ENCODE measurements at places on chromosomes 5 and 9.

GRCh38 chr5:33338336-33339110 is 102.2 kb upstream of the TARS1 start:
- DNase-seq, result no peak

- DNase-seq, result no peak
Observed at GRCh38 chr5:66639037-66639436, 42.8 kb downstream of the MAST4 start.

- no peak for DNase-seq
Observed at GRCh38 chr9:127470662-127471061, 19.4 kb downstream of the LRSAM1 start.

DNA sequence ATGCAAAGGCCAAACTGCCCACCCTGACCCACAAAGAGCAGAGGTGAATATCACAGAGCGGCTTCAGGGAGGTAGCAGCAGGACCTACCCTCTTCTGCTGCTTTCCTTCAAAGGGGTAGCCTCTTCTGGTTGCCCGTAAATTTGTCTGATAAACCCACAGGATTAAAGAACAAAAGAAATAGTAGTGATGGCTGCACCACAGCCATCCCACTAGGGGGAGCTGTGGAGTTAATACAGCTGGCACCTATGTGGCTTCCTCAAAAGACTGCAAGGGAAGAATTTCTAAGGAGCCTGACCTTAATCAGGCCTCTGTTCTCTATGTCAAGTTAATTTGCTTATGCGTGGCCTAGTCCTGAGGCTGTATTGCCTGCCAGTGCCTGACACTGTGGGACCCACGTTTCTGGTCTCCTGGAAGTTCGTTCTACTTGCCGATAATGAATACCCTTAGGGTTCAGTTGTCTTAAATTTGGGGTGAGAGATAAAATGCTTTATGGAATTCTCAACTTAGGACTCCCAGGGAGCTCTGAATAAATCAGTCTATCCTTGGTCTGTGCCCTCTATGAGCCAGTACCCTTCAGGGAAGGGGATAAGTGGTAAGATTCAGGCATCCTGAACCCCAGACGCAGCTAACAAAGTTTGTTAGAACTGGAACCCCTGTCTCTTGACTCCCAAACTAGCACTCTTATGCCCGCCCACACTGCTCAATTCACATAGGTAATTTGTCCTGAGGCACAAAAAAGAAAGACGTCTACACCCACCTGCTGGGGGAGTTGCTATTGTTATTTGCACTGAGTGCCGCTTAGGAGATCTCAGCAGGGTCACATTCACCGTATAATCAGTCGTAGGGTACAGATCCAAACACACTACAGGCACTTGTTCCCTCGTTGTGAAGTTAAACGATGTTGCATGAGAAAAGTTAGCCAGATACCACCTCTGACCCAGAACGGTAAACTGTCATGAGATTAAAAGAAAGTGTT is 77.1 kb downstream of the SUSD1 start:
- DNase-seq, result peak; percentile 67

- no peak for DNase-seq
Observed at GRCh38 chr9:28342815-28343338, 769.6 kb upstream of the C9orf72 start.

DNA sequence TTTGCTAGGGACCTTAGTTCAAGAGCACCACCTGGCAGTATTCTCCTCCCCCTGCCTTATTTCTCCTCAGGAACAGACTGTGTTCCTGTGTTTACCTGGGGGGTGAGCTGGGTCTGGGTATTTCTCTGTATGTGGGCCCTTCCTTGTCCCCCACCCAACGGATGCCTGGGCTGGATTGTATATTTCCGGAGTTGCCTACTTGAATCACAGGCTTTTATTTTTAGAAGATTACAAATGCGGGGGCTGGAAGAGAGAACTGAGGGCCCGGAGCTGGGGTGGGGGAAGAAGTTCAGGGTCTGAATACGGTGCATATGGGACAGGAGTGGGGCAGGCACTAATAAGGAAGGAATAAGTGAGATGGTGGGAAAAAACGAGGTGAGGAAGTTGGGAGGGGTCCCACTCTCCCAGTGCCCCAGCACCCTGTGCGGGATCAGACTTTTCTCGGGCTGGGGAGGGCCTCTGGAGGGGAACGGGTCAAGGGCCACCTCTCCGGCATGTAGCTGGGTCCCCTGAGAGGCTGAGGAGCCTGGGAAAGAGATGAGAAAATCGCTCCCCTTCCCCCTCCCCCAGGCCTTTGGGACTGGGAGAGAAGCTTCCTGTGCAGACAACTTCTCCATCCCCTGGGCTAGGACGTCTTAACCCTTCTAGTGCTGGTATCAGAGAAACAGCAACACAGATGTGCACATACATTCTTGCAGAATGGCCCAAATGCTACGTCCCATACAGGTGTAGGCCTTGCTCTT is 42.1 kb downstream of the PCDH1 start:
- no peak for DNase-seq

DNA sequence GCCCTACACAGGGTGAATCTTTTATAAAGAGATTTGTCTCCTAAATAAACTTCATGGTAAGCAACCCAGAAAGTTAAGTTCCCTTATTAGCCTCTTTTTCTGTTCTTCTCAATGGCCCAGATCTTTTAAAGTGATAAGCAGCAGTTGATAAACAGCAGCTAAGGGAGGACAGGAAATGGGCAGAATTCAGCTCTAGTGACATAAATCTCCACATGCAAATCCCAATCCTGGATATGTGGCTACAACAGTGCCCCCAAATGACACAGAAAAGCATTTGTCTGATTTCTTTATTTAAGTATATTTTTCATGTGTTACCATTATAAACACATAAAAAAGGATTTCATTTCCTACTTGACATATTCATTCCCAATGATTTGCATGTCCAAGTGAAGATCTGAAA is 199.0 kb downstream of the DTWD2 start:
- DNase-seq, result no peak

DNA sequence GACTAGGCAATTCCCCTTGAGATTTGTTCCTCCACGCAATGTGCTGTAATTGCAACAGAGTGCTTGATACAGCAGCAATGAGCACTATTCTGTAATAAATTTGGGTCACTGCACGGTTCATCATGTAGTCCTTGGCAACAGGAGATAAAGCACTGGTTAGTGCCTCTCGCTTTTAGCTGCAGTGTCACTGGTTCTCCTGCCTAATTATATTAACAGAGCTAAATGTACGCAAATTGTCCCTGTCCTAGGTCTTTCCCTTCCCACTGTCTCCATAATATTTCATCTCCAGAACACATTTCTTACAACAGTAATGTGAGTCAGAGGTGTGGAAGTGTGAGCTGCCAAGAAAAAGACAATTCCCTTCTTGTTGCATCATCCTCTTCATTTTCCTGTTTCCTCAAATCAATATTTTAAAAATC is 553.1 kb downstream of the ZNF608 start:
- DNase-seq, result no peak

- DNase-seq, result no peak
Observed at GRCh38 chr9:87606841-87607521, 109.3 kb downstream of the DAPK1 start.

- DNase-seq, result no peak
Observed at GRCh38 chr9:14301583-14302021, 12.3 kb downstream of the NFIB start.

GRCh38 chr5:155091768-155092717 is 78.5 kb downstream of the KIF4B start:
- DNase-seq, result no peak

GRCh38 chr9:111034170-111034897 is 3.9 kb downstream of the LPAR1 start:
- no peak for DNase-seq

DNA sequence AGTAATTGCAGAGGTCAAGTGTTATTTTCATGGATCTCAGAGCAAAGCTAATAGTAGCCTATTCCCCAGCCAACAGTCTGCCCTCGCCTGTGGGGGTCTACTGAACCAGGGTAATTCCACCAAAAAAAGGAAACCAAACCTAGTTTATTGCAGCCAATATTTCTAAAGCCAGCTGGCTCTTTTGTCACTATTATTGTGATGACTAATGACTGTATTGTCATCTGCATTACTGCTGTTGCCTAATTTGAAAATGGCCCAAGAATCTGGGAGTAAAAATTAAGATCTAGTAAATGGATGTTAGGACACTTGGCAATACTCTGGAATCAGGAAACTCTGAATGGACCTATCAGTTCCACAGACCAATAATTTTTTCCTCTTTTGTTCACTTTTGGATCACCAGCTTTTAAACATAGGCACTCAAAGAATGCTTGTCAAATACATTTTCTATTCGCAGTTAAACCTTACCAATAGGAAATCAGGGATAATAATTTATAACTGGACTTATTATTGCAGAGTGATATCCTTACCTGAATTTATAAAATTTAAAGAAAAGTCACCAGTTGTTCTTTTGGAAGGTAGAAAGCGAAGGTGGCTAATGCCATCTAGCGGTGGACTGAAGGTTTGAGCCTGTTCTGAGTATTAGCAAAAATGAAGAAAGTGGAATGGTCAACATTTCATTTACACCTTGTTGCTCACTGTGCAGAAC is 69.2 kb downstream of the SYK start:
- DNase-seq, result no peak

- DNase-seq, result no peak
Observed at GRCh38 chr5:172284611-172284980, 1.0 kb upstream of the UBTD2 start.

DNA sequence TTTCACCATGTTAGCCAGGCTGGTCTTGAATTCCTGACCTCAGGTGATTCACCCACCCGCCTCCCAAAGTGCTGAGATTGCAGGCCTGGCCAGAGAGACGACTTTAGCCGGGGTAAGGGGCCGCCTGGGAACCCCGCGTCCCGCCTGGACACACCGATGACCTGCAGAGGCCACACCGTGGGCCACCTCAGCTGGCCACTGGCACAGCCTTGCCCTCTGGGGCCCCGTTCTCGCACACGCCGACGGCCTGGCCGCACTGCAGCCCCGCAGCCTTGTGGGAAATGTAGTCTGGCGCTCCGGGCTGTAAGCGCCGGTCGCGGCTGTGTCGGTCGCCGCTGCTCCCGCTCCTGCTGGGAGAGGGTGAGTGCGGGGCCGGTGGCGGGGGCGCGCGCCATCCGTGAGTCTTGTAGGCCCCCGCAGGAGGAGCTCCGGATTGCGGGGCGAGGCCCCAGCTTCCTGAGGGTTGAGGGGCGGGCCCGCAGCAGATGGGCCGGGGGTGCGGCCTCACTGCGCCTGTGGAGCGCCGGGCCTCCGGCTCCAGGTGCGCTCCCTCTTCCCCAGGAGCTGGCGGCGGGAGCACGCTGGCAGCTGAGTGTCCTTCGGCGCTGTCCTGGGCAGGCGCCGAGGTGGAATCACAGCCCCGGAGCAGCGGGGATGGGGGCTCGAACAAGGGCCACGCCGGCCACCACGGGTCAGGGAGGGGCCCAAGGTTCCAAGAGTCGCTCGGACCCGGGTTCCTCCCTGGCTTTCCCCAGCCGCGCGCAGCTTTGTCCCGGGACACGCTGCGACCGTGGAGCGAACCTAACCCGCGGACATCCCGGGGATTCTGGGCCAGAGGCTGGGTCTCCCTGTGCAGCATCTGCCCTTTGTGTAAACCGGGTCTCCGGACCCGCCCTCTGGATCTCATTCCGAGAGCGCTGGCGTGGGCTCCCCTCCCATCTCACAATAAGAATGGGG is at the start of gene ZFP2:
TSS of gene ZFP2 (plus strand) at position 299 of the 957 bp plus-strand sequence. CDS start 35,401 bp downstream, outside the sequence.
- DNase-seq, result peak; percentile 82

DNA sequence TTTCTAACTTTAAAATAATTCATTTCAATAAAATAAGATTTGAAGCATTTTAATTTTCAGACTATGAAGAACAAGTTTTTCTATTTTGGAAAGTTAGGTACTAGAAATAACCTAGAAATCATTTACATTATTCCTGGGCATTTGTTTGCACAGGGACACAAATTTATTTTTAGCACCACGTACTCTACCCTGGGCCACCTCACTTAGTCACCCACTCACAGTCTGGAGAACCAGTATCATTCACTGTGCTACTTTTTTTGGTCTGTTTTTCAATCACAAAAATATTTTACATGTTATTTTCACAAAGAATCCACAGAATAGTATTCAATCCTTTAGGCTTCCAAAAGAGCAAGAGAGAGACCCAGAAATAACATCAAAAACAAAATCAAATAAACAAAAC is 128.6 kb upstream of the ACOT12 start:
- no peak for DNase-seq

GRCh38 chr5:166074582-166075481 is 2216.6 kb upstream of the WWC1 start:
- DNase-seq, result no peak

GRCh38 chr5:133589286-133589685 is 23.1 kb downstream of the FSTL4 start:
- DNase-seq, result no peak

GRCh38 chr5:60256546-60256945 is 363.0 kb upstream of the PDE4D start:
- no peak for DNase-seq

DNA sequence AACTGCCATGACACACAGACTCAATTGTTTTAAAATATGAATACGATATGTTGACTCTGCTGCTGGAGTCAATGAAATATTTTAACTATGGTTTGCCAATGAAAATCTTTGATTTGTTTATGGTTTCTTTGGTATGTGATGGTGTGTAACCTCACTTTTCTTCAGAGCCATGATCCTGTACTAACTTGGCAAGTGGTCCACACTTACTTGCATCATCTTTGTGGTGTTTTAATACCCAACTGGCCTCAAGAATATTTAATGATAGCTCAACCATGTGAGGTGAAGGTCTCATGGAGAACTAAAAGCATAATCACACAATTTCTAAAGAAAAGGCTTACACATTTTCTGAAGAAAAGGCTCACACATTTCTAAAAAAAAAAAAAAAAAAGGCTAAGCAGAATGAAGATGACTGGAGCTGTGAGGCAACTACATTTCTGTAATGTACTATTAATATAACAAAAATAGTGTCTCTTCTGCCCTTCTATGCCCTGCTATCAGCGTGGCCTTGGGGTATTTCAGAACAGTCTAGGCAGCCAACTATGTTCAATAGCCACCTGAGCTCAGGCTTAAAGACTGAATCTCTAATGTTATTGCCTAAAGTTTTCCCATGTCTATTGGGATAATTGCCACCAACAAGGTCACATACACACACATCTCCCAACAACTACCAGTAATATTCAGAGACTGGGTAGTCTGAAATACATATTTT is 395.0 kb downstream of the MLLT3 start:
- no peak for DNase-seq

DNA sequence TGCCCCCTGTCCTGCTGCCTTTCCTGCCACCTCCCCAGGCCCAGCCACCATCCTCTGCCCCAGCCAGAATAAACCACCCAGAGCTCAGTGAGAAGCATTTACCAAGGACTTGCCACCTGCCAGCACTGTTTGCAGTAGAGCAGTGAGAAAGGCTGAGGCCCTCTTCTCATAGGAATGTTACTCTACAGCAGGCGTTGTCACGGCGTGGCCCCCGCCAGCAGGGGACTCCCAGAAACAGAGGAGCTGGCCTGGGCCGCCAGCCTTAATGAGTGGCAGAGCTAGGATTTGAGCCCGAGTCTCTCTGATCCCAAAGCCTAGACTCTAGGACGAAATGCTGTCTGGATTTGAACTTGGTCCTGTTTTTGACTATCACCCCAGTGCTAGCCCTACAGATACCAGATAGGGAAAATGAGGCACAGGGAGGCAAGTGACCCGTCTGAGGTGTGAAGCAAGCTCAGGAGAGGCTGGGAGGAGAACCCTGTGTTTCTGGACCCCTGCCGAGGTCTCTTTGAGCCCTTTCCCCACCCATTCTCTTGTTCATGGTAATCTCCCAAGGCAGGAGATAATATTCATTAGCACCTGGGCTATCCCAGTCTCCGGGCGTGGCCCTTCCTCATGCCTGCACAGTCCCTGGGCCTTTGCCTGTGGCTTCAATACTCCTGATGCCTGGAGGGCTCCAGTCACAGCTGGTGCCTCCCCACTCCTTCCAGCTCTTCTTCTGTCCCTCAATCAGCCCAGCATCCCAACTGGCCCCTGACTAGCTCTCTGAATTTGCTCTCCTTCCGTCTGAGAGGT is 30.7 kb downstream of the HRH2 start:
- DNase-seq, result no peak

All from glutamatergic neuron (in vitro differentiated cells).